PC-3 (cell line): ENCODE measurements at places on chromosomes 5 and 9.

GRCh38 chr5:83492331-83492730, 20.8 kb downstream of the VCAN start:
- peak; percentile 43 for DNase-seq

- DNase-seq = no peak
Measured at GRCh38 chr5:19616701-19617215, 371.2 kb downstream of the CDH18 start.

- no peak for DNase-seq
Measured at GRCh38 chr9:4581861-4582565, 80.1 kb upstream of the PLPP6 start.

- no peak for DNase-seq
Measured at GRCh38 chr5:15233566-15233965, 266.4 kb upstream of the FBXL7 start.
